Daoy (cell line): ENCODE measurements at places on chromosomes 6 and 20. TPM values are rescaled to one million over a fixed set of nuclear protein-coding genes. Genes with fewer than 3 reads are reported as not detected.
A peak's percentile ranks its signal among the peaks of the same experiment; 100 is the strongest.

GRCh38 chr6:50791900-50792508 lies 26.7 kb upstream of the TFAP2B start:
- peak; percentile 9 for DNase-seq

DNA sequence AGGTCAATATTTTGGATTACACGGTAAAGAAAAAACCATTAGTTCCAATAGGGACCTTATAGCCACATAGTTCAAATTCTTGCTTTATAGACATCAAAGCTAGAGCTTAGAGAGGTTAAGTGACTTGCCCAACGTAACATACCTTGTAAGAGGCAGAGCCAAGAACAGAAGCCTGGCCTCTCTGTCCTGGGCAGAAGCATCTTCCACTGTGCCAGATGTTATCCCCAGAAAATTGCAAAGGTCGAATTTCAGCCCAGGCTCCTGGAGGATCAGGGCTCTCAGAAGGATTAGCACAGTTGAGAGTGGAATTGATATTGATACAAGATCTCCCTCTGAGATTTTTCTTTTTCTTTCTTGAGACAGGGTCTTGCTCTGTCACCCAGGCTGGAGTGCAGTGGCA lies 6.1 kb downstream of the SMIM28 start:
- no peak for DNase-seq

GRCh38 chr20:3777716-3778629 lies 3.3 kb downstream of the SPEF1 start:
- peak; percentile 59 for DNase-seq

GRCh38 chr6:9927275-9927674 lies 487.6 kb downstream of the TFAP2A start:
- peak; percentile 61 for DNase-seq

The MAFB gene
- total RNA-seq, result 0.97 and 1.1 TPM in 2 replicates

The HDGFL1 gene
- total RNA-seq, result not detected in 2 replicates

The CST4 gene
- total RNA-seq, result not detected in 2 replicates
